ENCODE measurements at places on chromosomes 13 and 19.

DNA sequence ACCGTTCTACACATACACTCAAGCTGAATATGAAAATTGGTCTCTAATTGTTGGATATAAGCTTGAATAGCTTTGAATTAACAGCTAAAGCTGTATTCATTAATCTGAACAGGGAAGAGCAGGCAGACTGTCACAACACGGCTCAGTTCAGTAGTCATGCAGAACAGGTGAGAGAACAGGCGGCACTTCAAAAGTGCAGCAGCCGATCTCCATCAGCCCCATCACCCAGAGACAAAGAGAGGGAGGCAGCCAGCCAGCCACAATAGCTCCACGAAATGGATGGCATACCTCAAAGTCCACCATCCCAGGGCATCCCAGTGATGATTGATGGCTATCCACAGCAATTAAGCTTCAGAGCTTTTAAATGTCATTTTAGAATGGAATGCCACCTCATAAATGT lies 419.2 kb downstream of the OLFM4 start:
- no peak for DNase-seq

- no peak for DNase-seq
Measured at GRCh38 chr13:84933797-84934196, 865.4 kb downstream of the SLITRK6 start.

DNA sequence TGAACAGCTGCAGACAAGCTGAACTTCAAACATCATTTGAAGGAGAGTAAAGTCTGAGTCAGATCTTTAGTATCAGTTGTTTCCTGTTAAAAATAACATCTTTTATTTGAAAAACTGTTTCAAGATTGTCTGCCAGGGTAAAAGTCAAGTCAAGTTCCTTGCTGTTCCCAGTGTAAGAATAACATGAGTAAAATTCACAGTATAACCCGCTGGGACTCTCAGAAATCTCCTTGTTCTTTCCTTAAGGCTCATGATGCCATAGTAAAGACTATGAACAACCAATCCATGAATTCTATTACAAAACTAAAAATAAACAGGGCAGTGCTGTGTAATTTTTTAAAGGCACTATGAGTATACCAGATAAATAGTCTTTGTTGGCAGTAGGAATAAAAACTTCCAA lies 112.9 kb downstream of the IRS2 start:
- no peak for DNase-seq

- no peak for DNase-seq
Measured at GRCh38 chr19:29988351-29988750, 46.3 kb downstream of the URI1 start.

DNA sequence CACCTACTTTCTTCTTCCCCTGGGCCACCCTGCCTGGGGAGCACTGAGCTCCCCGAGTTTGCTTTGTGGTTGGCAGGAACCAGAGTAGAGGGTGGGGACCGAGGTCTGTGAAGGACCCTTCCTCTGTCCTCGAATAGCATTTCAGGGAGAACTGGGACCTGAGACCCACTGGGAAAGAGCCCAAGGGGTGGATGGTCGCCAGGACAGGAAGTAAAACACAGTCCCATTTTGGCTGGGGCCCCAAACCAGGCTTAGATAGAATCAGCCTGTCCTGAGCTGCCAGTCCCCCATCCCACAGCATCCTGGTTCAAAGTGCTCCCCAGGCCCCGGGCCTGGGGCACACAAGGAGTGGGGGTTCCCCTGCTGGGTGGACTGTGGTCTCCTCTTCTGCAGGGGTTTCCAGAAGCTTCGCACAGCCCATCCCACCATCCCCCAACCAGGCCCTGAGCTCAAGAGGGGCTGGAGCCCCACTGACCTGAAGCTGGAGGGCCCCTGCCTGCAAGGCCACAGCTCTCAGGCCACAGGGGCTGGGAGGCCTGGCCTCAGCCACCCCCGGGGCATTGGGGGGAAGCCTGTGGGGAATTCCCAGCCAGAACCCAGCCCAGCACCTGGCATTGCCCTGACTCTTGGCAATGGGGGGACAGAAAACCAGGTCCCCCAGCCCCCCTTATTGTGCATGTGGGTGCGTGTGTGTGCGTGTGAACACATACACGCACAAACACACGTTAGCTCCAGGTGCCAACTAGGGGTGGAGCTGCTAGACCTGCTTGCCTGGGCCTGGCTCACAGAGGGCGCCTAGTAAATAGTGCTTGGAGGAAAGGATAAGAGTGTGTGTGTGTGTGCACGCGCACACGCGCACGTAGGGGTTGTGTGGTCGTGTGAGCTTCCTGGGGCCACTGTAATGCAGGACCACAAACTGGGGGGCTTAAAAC lies 995 bp upstream of the MKNK2 start:
- DNase-seq = no peak

- DNase-seq = no peak
Measured at GRCh38 chr19:18135712-18136584, 17.0 kb upstream of the PIK3R2 start.

- no peak for DNase-seq
Measured at GRCh38 chr19:48959341-48960239, 4.9 kb downstream of the BAX start.

DNA sequence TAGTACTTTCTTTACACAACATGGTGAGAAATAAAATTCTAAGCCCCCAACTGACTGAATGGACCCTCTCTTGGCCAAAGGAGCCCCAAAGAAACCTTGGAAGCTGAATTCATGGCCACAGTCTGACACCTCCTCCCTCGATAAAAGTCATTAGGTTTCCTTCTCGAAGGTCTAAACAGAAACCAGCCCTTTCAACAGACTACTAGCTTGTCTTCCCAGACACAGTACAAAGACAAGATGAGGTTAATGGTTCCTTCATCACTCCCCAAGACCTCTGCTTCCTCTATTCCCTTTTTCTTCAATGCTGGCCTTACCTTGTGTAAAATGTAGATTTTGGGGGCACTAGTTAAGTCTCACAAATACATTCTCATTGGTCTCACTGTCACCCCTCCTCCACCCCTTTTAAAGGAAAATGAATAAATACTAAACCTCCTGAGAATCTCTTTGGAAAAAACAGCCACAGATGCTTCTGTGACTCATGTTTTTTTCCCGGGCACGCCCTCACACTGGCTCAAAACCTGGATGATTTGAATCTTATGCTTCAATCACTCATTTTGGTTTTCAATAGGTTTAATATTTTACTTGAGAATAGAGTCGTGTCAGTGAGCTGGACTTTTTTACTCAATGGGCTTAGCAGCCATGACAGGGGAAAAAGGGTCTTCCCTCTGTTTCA lies 65.8 kb upstream of the MED4 start:
- DNase-seq = peak; percentile 8

GRCh38 chr19:47429140-47429793 lies 9.9 kb upstream of the MEIS3 start:
- no peak for DNase-seq

DNA sequence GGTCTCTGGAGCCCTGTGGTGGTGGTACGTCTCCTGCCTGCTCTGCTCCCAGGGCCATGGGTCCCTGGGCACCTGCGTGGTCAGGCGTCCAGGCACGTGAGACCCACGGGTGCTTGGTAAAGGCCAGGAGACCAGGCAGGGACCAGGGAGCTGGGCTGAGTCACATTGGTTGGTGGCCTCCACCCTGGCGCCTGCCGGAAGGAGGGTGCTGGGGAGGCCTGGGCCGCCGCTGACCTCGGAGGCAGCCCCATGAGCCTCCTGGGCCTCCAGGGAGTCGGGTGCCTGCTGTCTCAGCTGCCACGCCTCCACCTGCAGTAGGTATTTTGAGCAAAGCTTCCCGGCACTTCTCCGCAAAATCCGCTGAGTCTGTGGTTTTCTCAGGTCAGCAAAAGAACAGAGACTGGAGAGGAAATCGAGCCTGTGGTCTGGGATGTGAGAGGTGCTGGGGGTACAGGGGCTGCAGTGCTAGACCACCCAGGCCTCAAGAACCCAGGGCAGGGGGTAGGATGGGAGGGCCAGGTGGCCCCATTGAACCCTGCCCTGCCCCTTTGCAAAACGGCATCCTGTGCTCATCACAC lies 3.6 kb upstream of the PLK5 start:
- no peak for DNase-seq

DNA sequence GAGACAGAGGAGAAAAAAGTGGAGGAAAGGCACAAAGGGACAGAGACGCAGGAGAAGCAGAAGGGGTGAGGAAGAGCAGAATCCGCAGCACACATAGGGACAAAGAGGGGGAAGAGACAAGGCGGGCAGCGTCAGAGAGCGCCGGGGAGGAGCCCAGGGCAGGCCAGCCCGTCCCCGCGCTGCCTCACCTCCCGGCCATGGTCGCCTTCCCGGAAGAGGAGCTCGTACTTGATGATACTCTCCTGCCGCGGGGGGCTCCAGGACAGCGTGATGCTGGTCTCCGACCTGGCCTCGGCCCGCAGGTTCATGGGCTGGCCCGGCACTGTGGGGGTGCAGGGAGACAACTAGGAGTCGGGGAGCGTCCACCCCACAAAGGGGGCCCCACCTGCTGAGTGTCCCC lies 100.6 kb downstream of the PTPRS start:
- no peak for DNase-seq

DNA sequence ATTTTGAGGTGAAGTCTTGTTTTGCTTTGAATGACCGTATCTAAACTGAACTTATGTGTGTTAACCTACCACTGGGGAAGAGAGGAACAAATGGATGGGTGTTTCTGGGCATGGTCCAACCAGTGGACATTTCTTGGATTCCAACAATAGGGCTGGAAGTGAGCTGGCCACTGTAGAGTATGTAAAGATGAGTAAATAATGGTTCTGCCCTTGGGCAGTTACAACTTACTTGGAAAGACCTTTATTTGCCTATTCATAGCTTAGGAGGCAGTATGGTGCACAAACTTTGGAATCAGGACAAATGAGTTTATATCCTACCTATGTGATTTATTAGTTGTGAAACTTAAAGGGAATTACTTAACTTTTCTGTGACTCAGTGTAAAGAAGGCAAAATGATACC lies 429.5 kb downstream of the HS6ST3 start:
- no peak for DNase-seq
